ENCODE measurements at places on chromosomes 13 and 19. TPM values are rescaled to one million over a fixed set of nuclear protein-coding genes. Genes with fewer than 3 reads are reported as not detected.

GRCh38 chr19:13849991-13850909, 26.7 kb upstream of the NANOS3 start:
- peak; percentile 66 for DNase-seq

- peak; percentile 39 for DNase-seq
Observed at GRCh38 chr19:42606660-42607351, 12.1 kb upstream of the CEACAM8 start.

DNA sequence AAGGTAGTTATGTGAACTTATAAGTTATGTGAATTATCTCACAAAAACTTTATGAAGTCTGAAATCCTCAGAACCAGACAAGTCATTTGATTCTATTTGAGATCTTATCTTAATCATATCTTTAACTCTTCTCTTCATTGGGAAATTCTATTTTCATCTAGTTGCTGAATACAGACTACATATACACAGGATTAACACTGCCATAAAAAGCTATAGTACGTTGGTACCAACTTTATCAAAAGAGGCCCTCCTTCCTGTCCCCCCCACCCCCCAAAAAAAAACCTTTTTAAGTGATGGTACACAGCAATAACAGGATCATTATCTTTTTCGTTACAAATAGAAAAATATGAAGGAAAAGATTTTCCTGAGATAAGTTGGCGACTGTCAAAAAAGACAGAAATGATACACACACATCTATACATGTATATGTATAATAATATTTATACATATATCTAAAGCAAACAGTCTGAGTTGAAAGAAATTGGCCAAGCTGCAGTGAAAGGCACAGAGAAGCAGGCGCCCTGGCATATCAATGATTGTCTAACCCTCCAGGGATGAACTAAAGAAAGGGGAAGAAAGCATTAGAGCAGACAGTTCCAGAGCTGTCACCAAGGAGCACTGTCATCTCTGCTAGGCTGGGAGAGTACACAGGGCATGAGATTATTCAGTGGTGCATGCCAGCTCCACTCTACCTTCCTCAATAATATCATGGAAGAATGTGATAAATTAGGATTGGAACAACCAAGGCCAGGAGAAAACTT, 116.7 kb downstream of the KLF12 start:
- DNase-seq = no peak

The ZNF177 gene
- not detected for total RNA-seq

The ZNF285 gene
- total RNA-seq = 1.0 TPM

DNA sequence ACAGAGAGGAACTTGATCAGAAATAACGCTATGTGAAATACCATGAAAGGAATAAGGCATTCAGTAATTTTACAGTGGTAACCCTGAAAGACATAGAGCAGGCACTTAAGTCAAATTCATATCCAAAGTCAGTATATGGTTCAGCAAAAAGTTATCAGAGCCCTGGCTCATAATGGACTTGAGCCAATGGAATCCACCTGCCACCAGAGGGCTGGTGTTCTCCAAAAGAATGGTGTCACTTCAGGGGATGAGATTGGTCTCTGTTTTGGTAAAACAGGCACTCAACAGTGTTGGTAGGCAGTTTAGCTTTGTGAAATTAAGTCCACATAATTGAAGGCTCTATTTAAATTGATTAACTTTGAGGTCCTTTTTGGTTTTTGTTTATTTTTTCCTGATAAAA, 93.9 kb downstream of the LIG4 start:
- no peak for DNase-seq

DNA sequence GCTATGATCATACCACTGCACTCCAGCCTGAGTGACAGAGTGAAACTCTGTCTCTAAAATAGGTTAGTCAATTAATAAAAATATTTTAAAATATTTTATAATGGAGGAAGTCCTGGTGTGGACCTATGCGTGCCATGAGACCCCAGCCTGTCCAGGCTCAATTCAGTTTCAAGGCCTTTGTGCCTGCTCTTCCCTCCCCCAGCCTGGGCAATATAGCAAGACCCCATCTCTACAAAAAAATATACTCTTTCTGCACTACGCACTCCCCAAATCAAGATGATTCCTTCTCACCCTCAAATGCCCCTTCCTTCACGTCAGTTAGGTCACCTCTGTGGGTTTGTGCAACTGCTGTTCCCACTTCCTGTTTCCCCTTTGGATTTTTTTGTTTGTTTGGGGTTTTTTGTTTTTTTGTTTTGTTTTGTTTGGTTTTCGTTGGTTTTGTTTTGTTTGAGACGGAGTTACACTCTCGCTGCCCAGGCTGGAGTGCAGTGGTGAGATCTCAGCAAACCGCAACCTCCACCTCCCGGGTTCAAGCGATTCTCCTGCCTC, 1.4 kb upstream of the HSH2D start:
- DNase-seq = no peak

DNA sequence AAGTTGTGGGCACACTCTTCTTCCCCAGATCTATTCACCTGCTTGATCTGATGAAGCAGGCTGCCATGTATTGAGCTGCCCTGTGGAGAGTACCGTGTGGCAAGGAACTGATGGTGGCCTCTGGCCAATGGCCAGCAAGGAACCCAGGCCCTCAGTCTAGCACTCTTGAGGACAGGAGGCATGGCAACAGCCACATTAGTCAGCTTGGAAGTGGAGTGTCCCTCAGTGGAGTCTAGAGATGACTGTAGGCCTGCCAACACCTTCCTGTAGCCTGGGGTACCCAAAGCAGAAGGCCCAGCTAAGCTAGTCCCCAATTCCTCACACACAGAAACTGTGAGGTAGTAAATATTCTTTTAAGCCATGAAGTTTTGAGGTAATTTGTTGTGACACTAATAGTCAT, 412.5 kb downstream of the DACH1 start:
- DNase-seq = no peak

- DNase-seq = no peak
Observed at GRCh38 chr13:55001881-55002280, 1973.3 kb downstream of the OLFM4 start.

The TRMT1 gene
- total RNA-seq = 56.0 TPM

GRCh38 chr19:17751912-17752273, 616 bp downstream of the FCHO1 start:
- no peak for DNase-seq

The ZNF829 gene
- total RNA-seq = 4.1 TPM

The TPRX2 gene
- total RNA-seq = not detected

Data from HT1080 (cell line).